Esophagus squamous epithelium (tissue), 5 donors: ENCODE measurements at places on chromosomes 5 and 9.

DNA sequence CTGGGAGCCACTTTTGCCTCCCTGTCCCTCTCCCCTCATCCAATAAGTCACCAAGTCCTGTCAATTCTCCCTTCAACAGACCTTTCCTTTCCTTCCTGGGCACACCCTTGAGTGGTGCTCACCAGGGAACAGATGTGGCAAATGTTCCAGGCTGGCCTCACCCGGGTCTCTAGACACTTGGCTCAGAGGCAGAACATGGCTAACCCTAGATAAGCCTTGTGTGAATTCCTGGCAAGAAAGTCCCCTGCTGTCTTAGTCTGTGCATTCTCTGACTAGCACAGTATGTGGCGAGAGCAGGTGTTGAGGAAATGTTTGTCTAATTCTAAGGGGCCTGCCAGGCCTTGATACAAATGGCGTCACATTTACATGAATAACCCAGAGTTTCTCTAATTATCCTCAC lies 41.2 kb upstream of the PTGS1 start:
- DNase-seq = no peak

GRCh38 chr5:80925931-80926330 lies 34.2 kb upstream of the RASGRF2 start:
- DNase-seq = no peak

DNA sequence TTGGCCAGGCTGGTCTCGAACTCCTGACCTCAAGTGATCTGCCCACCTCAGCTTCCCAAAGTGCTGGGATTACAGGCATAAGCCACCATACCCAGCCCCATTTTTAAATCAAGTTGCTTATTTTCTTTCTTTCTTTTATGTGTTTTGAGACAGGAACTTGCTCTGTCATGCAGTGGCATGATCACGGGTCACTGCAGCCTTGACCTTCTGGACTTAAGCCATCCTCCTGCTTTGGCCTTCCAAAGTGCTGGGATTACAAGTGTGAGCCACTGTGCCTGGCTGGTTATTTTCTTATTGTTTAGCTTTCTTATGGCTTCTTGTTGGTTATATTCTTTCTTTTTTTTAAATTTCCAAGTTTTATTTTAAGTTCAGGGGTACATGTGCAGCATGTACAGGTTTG lies 79.7 kb upstream of the C5orf63 start:
- DNase-seq = no peak

DNA sequence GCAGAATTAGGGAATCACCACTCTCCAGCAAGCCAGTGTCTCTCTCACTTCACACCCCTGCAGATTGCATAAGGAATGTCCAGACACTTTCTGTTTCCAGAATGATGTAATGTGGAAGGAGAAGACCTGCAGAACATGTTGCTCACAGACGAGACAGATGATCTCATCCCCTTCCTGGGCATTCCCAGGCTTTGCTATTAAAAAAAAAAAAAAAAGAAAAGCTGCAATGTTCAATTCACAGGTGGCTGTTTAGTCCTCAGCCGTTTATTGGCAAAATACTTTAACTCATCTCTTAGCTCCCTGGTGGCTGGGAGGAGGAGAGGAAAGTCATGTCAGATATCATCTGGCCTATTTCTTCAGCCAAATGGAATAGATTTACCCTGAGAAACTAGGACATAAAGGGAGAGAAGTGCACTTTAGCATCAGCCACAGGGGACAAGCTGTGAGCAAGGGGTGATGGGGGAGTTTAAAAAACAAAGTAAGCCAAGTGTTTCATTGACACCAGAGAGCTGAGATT lies 95.9 kb upstream of the TNC start:
- DNase-seq = no peak

GRCh38 chr5:128591598-128592455 lies 53.8 kb upstream of the FBN2 start:
- DNase-seq = no peak

DNA sequence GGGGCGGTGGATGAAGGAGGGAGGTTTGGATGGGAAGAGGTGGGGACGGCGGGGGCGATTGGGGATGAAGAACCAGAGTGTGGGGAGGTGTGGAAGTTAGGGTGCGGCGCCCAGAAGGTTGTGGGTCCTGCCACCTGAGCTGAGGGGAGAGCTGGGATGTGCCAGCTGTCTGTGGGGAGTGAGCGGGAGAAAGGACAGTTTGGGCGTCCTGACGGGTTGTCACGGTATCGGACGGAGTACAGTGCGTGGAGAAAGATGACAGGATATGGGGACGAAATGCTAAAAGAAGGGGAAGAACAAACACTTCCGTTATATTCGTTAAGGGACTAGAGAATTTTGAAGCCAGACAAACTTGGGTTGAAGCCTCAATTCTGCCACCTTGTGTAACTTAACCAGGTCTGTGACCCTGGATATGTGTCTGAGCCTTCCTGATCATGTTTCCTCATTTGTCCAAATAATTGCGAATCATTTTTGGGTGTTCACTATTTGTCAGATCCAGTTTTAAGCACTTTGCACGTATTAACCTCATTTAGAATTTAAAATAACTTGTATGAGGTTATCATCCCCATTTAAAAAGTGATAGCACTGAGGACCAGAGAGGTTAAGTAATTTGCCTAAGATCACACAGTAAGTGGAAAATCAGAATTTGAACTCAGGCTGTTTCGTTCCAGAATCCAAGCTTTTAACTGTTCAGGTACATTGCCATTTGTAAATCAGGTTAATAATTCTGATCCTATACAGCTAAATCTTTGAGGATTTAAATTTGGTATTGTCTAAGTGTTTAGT lies 689 bp downstream of the CNTRL start:
- no peak for DNase-seq

- no peak for DNase-seq
These were observed 1.7 kb upstream of the HTR1A start for GRCh38 chr5:63963926-63964325.

DNA sequence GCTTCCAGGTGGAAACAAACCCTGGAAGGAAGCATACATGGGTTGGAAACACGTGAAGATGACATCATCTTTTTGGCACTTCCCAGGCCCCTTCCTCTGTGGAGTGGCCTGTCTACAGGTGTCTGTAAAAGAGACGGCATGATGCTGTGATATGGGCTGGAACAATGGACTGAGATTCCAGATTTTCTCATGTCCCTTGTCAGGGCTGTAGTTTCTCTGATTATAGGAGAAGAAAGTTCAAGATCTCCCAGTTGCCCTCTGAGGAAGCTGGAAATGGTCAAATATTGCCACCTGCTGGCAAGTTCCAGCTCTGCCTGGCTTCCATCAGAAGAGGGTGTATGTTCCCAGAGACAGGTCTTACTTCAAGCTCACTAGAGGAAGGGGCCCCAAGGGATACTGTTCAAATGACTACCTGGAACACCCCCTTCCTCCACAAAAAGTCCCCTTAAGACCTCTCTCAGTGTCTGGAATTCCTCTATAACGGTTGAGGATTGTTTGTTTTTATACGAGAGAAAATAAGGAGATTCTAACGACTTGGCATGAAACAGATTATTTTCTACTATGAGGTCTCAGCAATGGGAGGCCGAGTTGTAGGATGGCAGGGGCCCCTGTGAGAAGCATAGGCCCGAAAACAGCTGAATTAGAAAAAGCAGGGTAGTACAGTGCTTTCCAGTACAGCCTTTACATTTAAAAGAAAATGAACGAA lies 7.3 kb upstream of the ANXA6 start:
- no peak for DNase-seq

DNA sequence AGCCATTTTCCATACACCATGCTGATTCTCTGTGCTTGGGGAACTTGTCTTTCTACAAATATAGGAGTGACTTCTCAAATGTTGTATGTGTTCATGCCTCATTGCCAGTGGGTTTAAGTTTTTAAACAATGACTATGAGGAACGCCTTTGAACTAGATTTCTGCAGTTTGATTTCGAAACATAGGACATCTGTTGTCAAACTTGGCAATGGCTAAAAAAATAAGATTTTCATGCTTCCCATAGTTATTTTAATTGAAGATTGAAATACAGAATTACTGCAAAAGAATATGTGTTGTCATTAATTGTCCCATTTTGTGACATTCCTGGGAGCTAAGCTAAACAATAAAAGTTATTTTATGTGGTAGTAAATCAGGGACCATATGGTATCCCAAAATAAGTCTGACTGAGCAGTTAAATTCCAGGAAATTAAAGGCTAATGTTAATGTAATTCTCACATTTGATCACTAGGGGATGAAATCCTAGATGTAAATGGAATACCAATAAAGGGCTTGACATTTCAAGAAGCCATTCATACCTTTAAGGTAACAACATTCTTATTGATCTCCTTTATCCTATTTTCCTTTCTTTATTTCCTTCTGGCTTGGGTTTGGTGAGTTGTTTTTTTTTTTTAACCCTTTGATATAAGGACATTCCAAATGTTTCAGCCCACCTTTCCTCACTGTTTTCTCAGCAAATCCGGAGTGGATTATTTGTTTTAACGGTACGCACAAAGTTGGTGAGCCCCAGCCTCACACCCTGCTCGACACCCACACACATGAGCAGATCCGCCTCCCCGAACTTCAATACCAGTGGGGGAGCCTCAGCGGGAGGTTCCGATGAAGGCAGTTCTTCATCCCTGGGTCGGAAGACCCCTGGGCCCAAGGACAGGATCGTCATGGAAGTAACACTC lies 116.7 kb downstream of the GOLPH3 start:
- DNase-seq = no peak

GRCh38 chr5:164204338-164204946 lies 699.0 kb downstream of the MAT2B start:
- no peak for DNase-seq

- no peak for DNase-seq
These were observed 76.9 kb upstream of the EQTN start for GRCh38 chr9:27373851-27374250.

DNA sequence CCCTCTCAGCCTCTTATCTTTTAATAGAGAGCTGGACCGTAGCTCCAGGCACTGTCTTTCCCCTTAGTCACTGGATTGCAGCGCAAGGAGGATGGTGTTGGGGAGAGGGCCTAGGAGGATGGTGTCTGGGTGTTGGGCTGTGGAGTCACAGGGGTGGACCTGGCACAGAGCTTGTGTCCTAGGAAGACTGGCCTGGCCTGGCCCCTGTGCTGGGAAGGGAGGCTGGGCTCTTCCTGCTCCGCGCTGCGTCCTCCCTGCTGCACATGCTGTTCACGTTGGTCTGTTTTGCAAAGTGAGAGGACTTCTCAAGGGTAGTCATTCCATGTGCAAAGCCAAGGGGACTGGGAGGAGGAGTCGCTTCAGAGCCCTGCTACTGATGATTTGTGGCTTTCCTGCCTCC lies 123.9 kb downstream of the EHMT1 start:
- DNase-seq = no peak

DNA sequence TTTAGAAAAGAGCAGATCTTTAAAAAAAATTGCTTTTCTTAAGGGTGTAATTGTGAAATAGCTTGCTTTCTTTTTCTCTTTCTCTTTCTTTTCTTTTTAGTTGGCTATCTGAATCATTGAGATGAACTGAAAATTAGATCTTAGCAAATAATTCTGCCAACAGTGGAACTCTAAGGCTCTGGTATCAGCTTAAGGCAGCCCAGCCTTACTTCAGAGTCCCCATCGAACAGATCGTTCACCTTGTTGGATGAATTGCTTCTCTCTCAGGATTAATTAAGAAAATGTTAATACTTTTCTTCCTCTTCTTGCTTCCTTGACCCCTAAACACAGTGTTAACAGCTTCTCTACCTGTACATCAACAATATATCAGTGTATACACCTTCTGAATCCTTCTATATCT lies 92.1 kb downstream of the ZCCHC7 start:
- DNase-seq = no peak

DNA sequence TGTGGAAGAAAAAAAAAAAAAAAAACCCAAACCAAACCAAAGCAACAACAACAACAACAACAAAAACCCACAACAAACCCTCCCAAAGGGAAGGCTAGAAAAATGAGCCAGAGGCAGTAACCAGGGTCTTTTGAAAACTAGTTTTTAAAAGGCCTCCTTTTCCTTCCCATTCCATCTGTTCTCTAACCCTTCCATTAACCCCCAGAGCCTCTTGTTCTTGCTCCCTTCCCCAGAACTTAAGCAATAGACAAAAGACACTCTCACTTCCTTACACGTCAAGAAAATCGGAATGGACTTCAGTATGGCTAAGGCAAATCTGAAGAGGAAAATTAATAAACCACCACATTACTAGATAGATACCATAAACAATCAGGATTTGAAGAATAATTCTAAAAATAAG lies 292.8 kb downstream of the ARL15 start:
- DNase-seq = no peak

GRCh38 chr9:136482046-136482792 lies 621 bp downstream of the SEC16A start:
- no peak for DNase-seq

DNA sequence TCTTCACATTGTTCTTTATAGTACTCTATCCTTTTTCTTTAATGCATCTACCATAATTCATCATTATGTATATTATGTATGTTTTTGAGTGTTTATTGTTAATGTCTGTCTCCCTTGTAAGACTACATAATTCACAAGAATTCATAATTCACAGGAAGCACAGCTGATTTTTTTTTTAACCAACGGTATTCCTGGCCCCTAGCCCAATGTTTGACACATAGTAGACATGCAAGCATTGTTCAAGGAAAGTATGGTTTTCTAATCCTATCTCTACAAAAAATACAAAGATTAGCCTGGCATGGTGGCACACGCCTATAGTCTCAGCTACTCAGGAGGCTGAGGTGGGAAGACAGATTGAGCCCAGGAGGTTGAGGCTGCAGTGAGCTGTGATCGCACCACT lies 160.6 kb downstream of the PPP2R2B start:
- DNase-seq = no peak

DNA sequence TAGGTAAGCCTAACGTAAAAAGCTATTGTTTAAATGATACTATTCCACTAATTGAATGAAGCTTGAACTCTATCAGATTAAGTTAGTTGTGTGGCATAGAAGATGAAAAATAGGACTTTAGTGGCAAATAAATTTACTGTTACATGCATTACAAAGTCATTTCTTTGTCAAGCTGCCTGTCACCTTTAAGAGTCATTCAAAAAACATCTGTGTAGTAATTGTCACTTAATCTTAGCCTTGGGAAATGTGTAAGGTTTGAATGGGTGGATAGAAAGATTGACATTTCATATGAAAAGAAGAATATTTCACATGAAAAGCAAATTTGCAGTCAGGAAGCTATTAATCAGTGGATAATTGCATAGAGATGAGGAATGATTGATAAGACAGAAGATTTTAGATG lies 473.5 kb downstream of the DNAH5 start:
- DNase-seq = no peak

DNA sequence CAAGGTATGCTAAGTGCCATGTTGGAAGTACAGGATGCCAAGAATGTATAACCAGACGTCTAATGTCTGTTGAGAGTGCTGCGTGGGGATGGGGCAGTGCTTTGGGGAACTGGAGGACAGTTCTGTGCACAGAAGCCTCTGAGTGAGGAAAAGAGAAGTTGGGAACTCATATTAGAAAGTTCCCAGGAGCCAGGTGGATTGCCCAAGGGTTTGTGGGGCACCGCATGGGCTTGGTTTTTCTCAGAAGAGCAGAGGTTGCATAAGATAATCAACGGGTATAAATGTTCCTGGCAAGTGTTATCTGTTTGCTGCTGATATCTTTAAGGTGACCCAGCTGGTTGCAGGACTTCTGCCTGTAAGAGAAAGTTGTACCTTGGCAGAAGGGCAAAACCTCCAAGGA lies 13.1 kb downstream of the HRH2 start:
- no peak for DNase-seq
